ENCODE measurements at places on chromosomes 6 and 20.

- DNase-seq: no peak
Measured at GRCh38 chr6:116267836-116268588, 11.7 kb downstream of the TSPYL1 start.

DNA sequence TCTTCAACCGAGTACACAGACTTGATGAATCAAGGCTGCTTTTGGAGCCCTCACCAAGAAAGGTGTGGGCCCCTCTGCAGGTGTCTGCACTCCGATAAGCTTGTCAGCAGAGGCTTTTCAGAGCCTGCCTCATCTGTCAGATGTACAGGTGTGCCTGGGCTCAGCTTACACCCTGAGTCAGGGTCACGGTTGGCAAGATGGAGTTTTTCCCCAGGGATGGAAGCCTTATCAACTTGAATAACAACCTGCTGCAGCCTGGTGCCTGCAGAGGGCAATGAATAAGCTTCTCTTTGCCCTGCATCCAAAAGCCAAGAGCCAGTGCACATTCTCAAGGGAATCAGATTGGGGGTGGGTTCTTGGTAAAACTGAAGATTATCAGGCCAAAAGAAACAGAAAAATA is 427.1 kb downstream of the CD83 start:
- no peak for DNase-seq

GRCh38 chr6:22643780-22644179 is 74.4 kb downstream of the HDGFL1 start:
- DNase-seq: no peak

GRCh38 chr20:37941332-37941731 is 38.4 kb downstream of the VSTM2L start:
- no peak for DNase-seq

DNA sequence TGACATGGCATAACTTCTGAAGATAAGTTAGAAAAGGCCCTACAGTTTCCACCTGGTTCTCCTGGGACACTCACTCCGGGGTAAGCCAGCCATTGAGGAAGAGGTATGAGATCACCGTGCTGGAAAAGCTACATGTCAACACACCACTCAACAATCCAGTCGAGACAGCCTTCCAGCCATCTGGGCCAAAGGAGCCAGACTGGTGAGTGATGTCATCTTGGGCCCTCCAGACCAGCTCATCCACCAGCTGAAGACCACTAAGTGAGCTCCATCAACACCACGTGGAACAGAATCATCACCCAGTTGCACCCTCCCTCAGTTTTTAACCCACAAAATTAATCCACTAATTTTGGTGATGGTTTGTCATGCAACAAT is 32.3 kb upstream of the RSPO4 start:
- no peak for DNase-seq

DNA sequence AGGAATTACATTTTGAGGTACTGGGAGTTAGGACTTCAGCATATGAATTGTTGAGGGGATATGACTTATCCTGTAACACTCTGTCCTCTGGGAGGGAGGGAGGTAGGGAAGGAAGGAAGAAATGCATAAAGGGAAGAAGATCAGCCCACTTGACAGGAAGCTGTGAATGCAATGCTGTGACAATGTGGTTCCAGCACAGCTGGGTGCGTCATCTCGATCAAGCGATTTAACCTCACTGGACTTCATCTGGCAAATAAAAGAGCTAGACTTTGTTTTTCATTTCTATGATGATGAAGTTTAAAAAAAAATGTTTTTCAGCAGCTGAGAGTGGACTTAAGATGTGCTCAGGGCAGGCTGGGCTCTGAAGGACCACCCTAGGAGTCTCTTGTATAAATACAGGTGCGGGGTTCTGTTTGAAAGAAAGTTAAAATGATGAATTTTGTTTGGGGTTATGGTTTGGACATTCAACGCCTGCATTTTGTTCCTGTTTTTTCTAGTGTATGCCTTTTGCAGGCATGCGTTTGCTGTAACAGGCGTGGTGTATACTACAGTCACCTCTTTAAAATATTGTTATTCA is 178.1 kb downstream of the RIMS1 start:
- DNase-seq: no peak

- no peak for DNase-seq
Measured at GRCh38 chr6:43768983-43769525, 957 bp upstream of the VEGFA start.

GRCh38 chr6:33195304-33196165 is 3.3 kb upstream of the COL11A2 start:
- DNase-seq: no peak

GRCh38 chr6:31350196-31351032 is 6.6 kb downstream of the HLA-B start:
- DNase-seq: no peak

- no peak for DNase-seq
Measured at GRCh38 chr6:3449750-3450305, 7.0 kb downstream of the SLC22A23 start.

GRCh38 chr6:45969883-45970282 is 45.8 kb downstream of the CLIC5 start:
- no peak for DNase-seq

DNA sequence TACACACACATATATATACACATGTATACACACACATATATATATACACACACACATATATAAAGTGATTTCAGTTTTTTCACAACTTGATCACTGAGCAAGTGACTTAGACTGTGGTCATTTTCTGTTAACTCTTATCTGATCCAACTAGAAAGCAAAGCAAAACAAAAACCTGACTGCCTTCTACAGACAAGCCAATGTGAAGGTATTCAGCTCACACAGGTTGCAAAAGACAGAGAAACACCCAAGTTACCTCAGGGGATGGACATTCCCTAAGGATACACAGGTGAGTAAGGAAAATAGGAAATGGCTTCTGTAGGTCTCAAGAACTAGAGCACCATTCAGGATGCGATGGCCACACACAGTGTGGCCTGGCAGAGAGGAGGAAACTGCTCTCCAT is 58.4 kb upstream of the IER3 start:
- no peak for DNase-seq

- no peak for DNase-seq
Measured at GRCh38 chr20:10539818-10540553, 104.9 kb downstream of the SLX4IP start.

DNA sequence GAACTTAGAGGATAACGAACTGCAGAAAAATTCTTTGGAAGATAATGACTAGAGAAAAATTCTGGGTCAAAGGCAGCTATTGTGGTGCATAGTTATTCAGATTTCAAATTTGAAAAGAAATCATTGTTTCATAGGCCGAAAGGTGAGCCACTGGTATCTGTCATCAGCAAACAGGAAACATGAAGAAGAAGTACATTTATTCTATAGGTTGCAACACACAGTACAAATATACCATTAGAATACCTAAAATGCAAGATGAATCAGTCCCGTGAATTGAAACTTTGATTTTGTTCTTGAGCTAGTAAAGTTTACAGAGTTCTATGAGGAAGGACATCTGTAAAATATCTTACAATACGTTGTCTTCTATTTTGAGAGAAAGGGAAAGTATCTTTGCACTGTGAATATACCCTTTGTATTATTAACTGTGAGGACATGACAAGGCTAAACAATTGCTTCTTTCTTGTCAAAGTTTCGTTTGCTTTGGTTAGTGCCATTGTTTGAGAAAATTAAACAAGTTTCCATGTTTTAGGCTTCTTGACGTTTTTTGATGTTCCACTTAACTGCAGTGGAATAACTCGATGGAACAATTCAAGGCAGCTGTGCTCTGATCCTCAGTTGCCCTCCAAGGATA is 84.7 kb downstream of the HDGFL1 start:
- DNase-seq: no peak

GRCh38 chr20:58306421-58307261 is 2.9 kb upstream of the RAB22A start:
- no peak for DNase-seq

DNA sequence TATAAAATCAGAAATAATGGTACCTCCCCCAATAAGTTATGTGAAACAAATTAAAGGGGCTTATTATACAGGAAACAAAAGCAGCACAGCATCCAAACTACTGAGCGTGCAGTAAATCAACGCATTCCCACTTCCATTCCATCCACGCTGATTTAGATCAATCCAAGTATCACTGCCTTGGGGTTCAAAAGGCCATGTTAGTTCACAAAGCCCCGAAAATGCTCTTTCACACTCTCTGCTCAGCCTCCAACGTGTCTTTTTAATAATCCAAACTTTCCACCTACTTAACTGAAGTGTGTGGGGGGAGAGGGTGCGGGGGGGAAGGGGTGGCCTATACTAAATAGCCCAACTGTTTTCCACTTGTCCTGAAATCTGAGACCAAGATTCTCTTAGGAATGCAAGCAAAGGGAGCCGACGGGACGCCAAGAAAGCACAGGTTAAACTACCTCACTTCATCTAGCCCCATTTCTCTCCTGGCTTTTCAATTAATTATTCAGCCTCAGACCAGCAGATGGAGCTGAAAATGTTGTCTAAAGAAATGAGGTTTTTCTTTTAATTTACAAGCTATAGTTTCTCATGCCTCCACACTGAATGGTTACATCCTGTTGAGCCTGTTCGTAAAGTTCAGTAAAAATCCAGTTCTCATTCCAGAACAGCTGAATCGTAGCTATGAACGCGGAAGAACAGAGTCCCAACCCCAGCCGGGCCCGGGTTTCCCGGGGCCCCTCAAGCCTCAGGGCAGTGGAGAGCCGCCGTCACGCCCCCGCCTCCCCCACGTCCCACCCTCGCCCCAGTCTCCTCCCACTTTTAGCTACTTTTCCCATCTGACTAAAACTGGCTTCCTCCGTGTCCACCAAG is 1.0 kb upstream of the NXT1 start:
- no peak for DNase-seq

GRCh38 chr6:143441680-143442545 is 8.6 kb downstream of the ADAT2 start:
- DNase-seq: no peak

GRCh38 chr20:2045101-2045500 is 51.2 kb upstream of the PDYN start:
- DNase-seq: no peak

DNA sequence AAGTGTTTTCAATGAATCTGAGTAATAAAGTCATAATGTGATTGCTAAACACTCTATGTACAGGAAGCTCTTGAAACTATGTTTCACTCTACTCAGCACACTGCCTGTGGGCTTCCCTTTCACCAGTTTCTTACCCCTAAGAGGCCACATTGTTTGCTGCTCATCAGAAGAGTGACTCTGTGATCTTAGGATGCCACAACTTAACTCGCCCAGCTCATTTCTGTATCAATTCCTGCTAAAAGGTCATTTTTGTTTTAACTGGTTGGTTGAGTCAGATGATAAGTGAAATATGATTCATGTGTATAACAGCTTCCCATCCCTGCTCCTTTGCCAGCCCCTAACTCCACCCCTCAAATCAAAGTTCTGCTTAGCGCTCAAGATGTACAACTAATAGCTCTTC is 9.8 kb upstream of the NDUFAF4 start:
- no peak for DNase-seq

GRCh38 chr6:132246632-132247270 is 154.5 kb downstream of the MOXD1 start:
- no peak for DNase-seq

- no peak for DNase-seq
Measured at GRCh38 chr6:25942561-25943147, 12.2 kb upstream of the SLC17A2 start.

DNA sequence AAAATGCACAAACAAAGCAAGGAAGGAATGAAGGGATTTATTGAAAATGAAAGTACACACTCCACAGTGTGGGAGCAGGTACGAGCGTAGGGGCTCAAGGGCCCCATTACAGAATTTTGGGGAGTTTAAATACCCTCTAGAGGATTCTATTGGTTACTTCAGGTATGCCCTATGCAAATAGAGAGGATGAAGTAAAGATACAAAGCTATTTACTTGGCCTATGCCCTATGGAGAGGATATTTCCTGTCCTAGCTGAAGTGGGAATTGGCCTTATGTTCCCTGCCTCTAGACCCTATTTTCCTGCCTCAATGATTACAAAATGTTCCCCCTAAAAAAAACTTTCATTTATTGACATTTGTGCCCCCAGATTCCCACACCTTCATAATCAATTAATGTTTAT is 59.7 kb upstream of the ASIP start:
- DNase-seq: no peak

- no peak for DNase-seq
Measured at GRCh38 chr6:131029626-131030297, 33.3 kb downstream of the EPB41L2 start.

- no peak for DNase-seq
Measured at GRCh38 chr20:49409302-49409974, 73.0 kb downstream of the KCNB1 start.

DNA sequence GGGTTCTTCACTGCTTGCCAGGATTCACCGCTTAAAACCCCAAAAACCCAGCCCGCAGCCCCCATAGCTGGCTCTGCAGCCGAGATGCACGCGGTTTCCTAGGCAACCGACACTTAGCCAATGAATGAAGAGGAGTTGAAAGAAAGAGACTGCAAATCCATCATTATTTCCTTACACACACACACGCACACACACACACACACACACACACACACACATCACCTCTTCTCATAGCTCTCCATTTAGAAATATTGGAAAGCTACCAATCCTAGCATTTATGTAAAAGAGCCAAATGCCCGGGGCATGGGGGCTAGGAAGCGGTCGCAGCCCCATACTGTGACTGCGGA is 3.4 kb upstream of the TUBB2B start:
- no peak for DNase-seq

DNA sequence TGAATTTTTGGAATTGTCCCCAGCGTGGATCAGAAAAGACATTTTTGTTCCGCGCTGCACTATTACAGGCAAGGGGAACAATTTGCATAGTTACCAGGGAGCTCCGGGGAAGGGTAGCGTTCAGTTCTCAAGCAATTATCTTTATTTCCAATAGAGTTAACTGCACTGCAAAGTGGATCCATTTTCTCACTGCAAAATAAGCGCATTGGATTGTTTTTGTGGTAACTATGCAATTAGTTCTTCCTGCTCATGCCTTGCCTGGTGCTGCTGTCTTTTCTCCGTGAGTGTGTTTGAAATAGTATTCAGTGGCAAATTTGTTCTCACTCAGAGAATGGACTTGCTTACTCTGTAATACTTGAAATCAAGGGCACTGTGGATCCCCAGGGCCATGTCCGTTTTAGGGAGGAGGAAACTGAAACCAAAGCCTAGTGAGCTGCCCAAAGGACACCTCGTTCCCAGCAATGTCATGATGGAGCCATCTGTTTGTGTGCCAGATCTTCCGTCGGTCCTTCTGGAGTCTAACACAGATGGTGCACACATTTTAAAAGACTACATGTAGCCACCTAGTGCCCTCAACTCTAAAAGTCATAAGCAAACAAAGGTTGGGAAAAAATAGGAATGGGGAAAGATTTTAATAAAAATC is 7.4 kb upstream of the PCK1 start:
- DNase-seq: no peak

GRCh38 chr20:33281550-33282146 is 1.4 kb upstream of the BPIFB1 start:
- peak; percentile 63 for DNase-seq

GRCh38 chr6:31585491-31585890 is 586 bp upstream of the LST1 start:
- DNase-seq: no peak

GRCh38 chr6:71124340-71124739 is 164.3 kb upstream of the OGFRL1 start:
- no peak for DNase-seq

All from amygdala (tissue), 56 donors.